ENCODE measurements at places on chromosomes 2 and 18.

- peak; percentile 46 for DNase-seq
These were observed 86.0 kb downstream of the RBMS1 start for GRCh38 chr2:160407393-160408172.

DNA sequence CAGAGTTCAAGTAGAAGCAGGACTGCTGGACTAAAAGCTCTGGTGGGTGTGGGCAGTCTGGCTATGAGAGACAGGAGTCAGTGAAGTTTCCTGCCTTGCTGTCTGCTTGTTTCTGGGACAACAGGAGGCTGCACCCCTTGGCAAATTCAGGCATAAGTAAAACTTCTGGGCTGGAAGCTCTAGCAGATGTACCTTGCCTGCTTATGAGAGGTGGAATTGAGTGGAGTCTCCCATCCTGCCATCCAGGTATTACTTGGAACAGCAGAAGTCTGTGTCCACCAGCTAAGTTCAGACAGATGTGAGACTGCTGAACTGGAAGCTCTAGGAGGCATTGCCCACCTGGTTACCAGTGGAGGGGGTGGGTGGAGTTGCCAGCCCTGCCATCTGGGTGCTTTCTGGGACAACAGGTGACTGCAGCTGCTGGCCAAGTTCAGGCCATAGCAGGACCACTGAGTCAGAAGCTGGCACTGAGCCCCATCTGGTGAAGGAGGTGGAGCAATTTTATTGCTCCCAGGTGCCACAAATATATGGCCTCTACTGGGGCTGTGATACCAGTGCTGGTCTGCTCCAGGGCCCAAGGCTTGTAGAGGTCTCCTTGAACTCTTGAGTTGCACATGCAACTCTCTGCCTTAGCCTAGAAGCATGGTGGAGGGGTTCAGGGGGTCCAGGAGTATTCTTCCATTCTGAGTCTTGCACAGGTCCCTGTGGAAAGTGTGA is 199.4 kb upstream of the FN1 start:
- DNase-seq: no peak

DNA sequence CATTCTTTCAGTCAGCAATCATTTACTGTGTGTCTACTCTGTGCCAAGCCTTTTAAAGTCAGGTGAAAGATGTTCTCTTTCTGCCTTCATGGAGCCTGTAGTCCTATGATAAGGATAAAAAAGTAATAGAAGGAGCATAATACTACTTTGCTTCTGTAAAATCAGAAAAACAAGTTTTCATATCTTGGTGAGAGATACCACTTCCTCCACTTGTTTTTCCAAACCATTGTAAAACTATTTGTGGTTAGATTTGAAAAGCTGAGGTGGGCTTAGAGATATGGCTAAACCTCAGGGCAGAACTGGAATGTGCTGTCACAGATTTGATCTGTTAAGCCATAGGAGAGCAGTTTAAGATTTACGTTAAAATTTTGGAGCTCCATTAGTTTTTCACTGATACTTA is 104.7 kb upstream of the FAM117B start:
- DNase-seq: no peak

DNA sequence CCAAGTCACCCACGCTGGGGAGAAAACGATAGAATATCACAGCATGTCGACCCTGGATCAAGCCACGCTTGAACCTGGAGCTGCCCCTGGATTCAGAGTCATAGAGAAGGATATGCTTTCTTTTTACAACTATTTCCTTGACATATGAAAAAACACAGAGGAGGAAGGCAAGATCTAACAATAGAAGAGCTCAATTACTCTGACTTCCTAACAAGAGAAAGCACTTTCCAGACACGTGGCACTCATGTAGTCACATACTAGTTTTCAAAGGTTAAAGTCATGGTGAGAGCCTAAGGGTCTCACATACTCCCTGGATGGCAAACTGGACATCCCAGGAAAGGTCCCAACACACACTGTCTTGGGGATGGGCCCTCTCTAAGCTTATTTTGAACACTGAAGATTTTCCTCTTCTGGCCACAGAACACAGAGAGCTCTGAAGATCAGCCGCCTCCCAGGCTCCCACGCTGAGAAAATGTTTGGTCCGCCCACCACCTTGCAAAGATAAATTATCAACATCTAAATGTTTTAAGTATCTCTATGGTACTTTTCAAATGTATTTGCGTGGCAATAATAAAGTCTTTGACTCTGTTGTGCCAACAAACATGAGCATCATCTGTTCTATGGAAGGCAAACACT is 4.9 kb downstream of the PXDN start:
- DNase-seq: no peak

- no peak for DNase-seq
These were observed 268.8 kb downstream of the ARHGAP15 start for GRCh38 chr2:143397884-143398614.

DNA sequence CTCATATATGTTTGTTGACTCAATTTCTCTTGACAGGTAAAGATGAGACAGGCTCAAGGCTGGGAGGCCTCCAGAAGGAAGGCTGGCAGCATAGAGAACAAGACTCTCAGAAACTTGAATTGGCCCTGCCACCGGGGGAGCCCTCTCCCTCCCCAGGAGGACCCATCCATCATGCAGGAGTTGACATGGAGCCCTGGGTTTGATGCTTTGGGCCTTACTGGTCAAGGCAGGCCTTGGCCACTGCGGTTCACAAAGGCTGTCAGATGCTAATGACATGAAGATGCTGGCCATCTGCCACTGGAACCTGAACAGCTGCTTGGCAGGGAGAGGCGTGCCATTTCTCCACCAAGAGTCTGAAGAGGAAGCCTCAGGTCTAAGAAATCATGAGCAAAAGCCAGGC is 193.6 kb downstream of the MTCL1 start:
- no peak for DNase-seq

DNA sequence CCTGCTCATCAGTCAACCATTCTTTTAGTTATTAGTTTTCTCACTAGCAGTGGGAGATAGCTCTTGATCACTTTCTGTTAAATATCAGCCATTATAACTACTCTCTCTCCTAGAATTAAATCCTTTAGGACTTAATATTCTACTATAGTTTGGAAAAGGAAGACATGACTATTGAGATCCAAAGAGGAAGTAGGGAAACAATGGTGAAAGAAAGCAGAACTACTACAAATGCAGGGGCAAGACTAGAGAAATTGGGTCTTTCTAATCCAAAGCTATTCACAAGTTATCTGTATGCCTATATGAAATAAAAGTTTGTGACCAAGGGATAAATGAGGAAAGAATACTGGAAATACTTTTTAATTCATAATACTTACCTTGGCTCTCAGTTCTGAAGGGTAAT is 65.1 kb downstream of the SRBD1 start:
- no peak for DNase-seq

GRCh38 chr2:216206041-216206703 is 97.0 kb downstream of the XRCC5 start:
- no peak for DNase-seq

DNA sequence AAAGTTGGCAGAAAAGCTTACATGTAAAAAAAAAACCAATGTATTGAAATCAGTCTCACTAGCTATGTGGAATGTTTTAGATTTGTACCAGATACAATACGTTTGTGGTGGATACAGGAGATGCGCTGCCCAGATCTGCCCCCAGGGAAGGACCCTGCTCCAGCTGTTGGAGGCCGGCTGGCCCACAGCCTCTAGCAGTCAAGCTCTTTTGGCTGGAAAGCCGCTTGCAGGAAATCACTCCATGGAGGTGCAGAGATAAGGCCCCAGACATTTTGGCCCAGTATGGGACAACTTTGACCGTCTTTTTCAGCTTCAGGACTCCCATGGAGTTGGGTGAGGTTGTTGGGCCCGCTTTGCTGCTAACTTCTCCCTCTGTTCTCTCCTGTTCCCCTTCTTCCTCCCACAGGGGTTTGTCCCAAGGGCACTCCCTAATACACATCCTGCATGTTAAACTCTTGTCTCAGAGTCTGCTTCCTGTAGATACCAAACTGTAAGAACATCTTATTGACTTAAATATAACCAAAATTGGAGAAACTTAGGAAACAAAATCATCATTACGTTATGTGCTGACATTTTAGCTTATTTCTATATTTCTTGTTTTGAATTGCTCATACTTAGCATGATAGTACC is 1.7 kb upstream of the QPCT start:
- no peak for DNase-seq

GRCh38 chr2:21006423-21007128 is 37.3 kb downstream of the APOB start:
- no peak for DNase-seq

DNA sequence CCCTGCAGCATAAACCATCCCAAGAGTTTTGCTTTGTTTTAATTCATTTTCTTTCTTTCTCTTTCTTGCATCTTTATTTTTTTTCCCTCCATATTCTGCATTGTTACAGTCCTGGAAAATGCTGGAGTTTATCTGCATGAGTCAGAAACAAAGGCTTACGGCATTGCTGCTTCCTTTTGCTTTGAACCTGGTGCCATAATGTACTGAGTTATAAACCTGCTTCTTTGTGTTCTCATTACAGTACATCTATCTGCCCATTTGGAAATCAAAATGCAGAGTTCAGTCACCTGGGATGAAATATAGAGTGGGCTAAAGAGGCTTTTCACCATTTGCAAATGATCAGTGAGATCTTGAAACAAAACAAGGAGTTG is 1009.2 kb upstream of the FANCL start:
- no peak for DNase-seq

DNA sequence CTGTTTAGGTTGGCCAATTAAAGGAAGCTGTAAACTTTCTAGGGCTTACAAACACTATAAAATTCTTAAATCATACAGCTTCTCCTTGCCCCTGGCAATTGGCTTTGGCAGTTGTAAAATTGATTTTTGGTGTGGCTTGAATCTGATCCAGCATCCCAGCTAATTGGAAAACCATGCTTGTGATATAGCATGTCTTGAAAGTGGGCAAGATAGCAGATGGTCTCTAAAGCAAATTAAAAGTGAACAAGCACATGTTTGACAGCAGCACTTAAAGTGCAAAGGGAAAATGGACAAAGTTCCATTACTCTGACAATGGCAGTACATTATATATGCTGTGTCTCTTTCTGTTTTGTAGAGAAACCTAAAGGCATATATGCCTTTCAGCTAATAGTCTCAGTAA is 302.9 kb upstream of the NXPH2 start:
- no peak for DNase-seq

GRCh38 chr18:1252534-1252933 is 347.9 kb downstream of the ADCYAP1 start:
- no peak for DNase-seq

DNA sequence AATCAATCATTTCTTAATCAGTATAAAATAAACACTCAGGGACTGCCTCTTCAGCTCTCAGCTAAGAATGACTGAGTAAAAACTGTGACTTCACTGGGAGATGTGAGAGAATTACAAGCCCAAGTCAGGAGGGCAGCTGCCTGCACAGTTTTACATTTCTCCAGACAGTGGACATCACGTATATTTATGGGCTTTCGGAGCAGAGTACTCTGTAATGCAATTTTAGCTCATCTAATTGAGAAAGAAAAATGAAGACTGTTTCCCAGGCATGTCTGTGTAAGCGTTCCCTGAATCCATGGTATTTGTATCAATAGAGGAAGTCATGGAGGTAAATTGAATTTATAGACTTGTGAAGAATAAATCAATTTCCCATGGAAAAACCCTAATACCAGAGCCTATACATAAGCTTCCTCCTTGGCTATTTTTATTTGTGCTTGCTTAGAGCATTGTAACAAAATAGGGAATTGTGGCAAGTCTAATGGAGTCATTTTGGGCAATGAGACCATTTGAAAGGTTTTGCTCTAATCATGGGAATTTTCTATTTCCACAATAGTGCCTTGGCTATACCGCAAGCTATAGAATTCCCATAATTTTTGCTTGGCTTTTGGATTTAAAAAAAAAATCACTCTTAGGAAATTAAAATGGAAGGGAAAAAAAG is 87.2 kb downstream of the SLC5A7 start:
- no peak for DNase-seq

- no peak for DNase-seq
These were observed 235.2 kb downstream of the ZNF385B start for GRCh38 chr2:179626261-179626660.

DNA sequence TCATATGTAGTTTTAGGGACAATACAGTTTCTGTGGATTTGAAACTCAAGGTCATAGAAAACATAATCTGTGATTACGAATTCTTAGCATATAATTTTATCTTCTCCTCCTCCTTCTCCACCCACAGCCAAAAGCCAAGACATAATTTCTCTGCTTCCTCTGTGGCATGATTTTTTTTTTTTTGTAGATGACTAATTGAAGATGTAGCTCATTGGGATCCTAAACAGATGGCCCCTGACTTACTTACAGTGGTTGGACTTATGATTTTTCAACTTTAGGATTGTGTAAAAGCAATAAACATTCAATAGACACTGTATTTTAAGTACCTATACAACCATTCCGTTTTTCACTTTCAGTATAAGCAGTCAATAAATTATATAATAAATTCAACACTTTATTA is 42.3 kb downstream of the FSIP2 start:
- DNase-seq: no peak

- no peak for DNase-seq
These were observed 26.9 kb downstream of the SGPP2 start for GRCh38 chr2:222451224-222451674.

GRCh38 chr18:13227910-13228309 is 9.3 kb downstream of the LDLRAD4 start:
- no peak for DNase-seq

GRCh38 chr2:73028841-73029240 is 42.7 kb downstream of the SFXN5 start:
- DNase-seq: no peak

GRCh38 chr2:69138793-69139459 is 125.9 kb downstream of the ANTXR1 start:
- DNase-seq: no peak

DNA sequence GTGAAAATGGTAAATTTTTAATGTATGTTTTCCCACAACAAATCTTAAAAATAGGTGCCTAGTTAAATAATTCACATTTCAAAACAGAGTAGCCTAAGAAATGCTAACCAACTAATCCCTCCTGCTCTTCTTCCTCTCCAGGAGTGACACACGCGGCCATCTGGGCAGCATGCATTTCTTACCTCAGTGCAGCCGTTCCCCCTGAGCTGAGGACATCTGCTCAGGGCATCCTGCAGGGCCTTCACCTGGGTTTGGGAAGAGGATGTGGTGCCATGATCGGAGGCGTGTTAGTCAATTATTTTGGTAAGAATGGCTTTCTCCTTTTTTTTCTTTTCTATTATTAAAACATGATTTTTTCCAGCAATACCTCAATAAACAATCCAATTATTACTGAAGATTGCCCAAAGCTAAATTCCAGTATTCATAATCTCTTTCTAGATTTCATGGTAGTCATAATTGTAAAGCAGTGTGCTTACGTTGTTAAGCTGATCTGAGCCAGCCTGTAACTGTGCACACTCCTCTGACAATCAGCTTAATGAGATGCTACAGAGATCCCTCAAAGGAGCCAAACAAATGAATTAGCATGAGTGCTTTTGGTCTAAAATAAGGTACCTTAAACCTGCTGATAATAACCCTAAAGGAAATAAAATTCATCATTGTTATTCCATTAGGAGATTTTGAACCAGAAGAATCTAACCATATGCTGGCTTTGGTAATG is 45.8 kb downstream of the NEMP2 start:
- no peak for DNase-seq

- DNase-seq: no peak
These were observed 36.4 kb downstream of the WDSUB1 start for GRCh38 chr2:159249990-159250715.

GRCh38 chr18:69898241-69898861 is 49.3 kb downstream of the CD226 start:
- DNase-seq: peak; percentile 18

GRCh38 chr2:211898702-211899101 is 639.9 kb downstream of the ERBB4 start:
- no peak for DNase-seq

- DNase-seq: no peak
These were observed 193.4 kb downstream of the CCDC102B start for GRCh38 chr18:68991286-68991685.

Measured in stimulated activated effector memory CD8-positive, alpha-beta T cell treated with anti-CD3 and anti-CD28 coated beads, Interleukin-12 subunit alpha, Interleukin-12 subunit beta, amount 100 ng/mL, for 72 hours (primary cell).